ENCODE measurements at places on chromosomes 5 and 9. TPM values are rescaled to one million over a fixed set of nuclear protein-coding genes. Genes with fewer than 3 reads are reported as not detected.
A peak's percentile ranks its signal among the peaks of the same experiment; 100 is the strongest.

DNA sequence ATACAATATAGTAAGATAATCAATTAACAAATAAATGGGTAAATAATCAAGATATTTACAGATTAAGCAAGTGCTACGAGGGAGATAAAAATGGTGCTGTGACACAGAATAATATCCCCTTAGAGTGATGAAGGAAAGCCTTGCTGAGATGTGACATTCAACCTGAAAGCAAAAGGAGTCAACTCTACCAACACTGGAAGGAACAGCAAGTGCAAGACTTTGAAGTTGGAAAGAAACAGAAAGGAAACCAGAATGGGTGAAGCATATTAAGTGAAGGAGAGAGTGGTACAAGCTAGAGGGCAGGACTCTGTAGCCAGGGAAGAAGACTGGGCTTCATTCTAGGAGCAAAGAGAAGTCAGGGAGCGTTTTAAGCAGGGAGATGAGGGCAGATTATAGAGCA is 12.2 kb upstream of the MEGF9 start:
- no peak for DNase-seq

DNA sequence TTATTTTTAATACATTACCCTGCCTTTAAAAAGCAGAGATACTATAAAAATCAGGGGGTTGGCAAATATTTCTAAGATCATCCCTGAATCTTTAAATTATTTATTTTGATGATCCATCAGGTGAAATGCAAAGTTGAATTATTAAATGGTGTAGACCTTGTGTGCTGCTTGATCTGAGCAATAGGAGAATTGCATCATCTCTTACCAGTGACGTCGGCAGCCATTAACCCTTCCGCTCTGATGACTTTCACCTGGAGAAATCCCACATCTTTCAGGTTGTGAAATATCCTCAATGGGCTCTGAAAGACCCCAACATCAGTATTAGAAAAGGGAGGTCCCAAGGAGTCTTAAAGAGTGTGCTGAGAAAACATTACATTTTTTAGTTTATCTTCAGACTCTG is 270.2 kb downstream of the SLF1 start:
- no peak for DNase-seq

DNA sequence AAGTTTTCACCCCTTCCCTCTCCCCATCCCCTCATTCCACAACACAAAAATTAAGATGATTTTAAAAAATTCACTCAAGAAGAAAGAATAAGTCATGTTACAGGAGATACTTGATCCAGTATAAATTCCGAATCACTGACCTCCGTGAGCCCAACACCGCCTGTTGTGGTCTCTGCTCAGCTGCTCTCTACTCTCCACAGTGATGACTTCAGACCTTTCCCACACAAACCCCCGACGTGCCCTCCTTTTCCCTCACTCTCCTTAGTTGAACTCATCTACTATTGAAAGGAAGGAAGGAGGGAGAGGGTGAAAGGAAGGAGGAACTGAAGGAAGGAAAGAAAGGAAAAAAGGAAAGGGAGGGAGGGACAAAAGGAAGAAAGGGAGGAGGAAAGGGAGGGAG is 55.1 kb downstream of the ZNF354C start:
- DNase-seq = no peak

- DNase-seq = no peak
Measured at GRCh38 chr9:124414612-124415011, 630 bp downstream of the PSMB7 start.

DNA sequence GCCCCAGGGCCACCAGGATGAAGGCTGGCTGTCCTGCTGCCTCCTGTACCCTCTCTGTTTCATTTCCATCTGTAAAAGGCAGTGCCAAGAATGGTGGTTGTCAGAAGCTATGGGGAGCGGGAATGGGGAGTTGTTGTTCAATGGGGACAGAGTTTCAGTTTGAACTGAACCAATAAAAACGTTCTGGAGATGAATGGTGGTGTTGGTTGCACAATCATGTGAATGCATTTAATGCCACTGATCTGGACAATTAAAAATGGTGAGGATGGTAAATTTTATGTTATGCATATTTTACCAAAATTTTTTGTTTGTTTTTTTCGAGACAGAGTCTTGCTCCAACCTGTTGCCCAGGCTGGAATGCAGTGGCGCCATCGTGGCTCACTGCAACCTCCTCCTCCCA is 58.1 kb downstream of the PTPDC1 start:
- no peak for DNase-seq

- no peak for DNase-seq
Measured at GRCh38 chr5:167850911-167851310, 440.5 kb upstream of the WWC1 start.

DNA sequence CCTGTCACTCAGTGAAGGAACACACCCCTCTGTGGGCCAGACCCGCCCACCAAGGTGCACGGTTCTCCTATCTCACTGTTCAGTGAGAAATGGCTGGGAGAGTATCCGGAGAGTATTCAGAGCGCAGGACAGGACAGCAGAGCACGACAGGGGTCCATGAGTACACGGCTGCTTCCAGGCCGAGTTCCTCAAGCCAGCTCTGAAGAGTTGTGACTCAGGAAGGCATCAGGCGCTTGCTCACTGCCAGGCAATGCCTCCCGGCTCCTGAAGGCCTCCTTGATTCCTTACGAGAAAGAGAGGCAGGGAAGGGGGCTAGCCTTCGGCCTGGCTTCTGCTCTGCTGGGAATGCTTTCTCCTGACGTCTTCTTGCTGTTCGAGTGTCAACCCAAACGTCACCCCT is 132.1 kb upstream of the PPP1R26 start:
- DNase-seq = no peak

DNA sequence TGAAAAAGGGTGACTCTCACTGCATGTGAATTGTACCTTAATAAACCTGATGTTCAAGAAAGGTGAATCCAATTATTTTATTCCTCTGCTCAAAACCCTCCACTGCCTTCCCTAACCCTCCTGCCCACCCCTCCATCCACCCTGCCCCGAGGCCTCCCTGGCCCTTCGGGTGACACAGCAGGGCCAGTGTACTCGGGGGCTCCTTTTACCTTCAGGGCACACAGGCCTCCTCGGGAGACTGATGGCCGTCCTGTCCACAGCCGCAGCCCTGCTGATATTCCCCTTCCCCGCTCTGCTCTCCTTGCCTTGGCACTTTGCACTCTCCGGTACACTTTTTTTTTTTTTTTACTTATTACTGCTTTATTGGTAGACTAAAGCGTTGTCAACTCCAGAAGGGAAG is 234.0 kb downstream of the CACNA1B start:
- DNase-seq = no peak

GRCh38 chr5:77454123-77454522 is 38.0 kb downstream of the WDR41 start:
- no peak for DNase-seq

- DNase-seq = no peak
Measured at GRCh38 chr9:98627296-98627695, 81.4 kb downstream of the GABBR2 start.

DNA sequence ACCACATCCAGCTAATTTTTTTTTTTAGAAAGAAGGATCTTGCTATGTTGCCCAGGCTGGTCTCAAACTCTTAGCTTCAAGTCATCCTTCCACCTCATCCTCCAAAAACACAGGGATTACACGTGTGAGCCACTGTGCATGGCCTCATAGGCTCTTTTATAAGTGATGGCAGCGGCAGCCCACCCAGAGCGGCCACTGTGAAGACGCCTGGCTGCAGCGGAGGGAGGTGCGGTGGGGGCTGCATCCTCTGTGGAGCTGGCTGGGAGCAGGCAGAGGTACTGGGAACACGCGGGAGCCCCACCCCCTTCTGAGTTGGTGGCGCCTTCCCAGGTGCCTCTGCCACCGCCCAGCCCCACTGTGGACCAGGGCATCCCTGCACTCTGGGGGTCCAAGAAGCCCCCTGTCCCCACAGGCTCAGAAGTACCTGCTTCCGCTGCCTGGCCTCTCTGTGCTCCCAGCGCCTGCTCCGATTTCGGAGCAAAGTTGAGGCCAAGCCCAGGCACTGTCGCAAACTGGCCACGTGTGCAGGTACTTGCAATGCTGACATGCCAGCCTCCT is 16.9 kb upstream of the ECPAS start:
- no peak for DNase-seq

- DNase-seq = no peak
Measured at GRCh38 chr5:7391814-7392692, 3.9 kb upstream of the ADCY2 start.

DNA sequence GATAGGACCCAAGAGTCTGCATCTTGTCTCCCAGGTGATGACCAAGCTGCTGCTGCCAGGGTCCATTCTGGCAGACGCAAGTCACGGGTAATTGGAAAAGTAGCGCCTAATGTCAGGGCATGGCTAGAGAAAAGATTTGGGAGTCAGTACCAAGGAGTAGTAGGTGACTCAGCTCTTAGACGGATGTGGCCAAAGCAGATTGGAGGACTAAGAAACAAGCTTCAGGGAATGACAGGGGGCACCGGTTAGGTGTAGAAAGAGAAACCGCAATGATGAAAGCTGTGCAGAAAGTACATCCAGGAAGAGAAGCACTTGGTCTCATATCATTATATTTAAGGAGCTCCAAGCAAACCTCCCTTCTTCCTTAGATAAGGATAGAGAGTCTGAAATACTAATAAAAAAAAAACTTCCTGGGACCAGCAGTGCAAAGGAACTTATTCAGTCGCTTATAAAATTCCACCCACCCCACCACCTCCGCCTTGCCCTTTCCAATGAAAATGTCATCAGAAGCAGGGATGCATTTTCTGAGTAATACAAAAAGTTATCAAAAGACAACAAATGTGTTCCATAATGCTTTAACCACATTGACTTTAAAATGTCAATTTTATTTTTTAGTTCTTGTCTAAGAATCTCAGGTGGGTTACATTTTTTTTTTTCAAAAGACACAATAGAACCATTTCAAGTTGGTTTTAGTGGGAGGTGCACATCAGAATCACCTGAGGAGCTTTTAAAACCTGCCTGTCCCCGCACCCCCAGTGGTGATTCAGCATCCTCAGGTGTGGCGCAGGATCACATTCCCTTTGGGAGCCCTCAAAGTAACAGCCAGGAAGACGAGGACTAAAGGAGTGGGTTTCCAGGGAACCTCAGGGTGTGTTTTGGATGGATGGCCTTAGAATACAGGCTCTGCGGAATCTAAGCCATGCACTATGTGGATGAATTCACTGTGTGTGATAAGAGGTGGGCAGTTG is 31.2 kb downstream of the PTPN3 start:
- DNase-seq = no peak

DNA sequence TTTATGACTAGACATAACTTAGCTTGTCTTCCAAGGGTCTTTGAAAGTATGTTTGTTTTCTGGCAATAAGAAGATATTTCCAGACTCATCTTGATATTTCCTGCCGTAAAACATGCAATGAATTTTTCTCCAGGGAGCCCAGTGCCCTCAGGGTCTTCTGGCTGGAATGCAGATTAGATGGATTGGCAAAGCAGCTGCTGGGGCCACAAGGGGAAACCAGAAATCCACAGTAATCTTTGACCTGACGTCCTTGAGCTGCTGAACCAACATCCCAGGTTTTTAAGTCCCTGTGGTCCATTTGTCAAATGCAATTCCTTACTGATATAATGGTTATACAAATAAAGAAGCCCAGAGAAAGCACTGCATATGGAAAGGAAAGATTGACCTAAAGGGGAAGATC is 93.0 kb downstream of the THBS4 start:
- no peak for DNase-seq

- peak; percentile 69 for DNase-seq
Measured at GRCh38 chr5:120465436-120465961, 1.4 kb downstream of the PRR16 start.

DNA sequence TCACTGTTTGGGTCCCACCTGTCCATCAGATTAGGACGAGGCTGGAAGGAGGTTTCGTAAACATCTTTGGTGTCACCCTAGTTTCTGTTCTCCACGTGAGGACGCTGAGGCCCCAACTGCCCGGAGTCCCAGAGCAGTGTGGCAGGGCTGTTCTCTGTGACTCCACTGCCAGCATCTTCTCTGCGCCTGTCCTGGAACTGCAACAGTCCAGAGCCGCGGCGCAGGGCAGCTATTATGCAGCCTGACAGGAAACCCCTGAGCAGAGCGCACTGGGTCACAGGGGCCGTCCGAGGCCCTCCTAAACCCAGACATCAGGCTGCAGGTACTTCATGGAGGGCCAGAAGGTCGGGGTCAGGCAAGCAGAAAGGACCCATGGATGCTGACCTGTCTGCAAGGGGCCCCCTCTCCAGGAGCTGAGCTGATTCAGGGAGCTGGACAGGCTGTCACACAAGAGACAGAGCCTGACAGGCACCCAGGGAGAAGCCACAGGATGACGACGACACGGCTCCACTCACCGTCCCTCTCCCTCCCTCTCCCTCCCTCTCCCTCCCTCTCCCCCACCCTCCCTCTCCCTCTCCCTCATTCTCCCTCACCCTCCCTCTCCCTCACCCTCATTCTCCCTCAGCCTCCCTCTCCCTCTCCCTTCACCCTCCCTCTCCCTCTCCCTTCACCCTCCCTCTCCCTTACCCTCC is 31.7 kb downstream of the DBH start:
- DNase-seq = no peak

DNA sequence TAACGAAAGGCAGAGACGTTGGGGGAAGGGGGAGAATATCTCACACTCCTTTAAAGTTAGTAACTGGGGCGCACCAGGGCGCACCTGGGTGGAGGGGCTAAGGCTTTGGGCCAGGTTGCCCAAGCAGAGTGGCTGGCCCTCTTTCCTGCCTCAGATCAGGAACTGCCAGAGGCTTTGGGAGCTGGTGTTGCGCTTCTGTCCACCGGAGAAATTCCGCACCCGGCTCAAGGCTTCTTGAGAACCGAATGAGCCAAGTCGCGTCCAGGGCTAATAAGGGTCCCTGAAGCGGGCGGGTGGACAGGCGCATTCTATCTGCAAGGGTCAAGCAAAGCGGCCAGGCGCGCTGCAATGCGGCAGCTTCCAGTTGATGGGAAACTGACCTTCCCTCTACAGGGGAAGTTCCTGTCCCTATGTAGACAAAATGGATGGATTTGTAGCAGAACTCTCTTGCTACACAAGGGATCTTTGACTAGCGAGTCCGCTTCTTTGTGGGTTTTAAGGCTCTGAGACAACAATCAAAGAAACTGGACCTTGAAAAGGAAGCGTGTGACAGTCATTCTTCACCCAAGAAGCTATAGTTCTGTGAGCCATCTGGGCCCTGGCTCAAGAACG is 5.5 kb downstream of the PAX5 start:
- no peak for DNase-seq

Gene UTP15
- 7.6 TPM for total RNA-seq

Gene AGXT2
- total RNA-seq = not detected

Gene INSYN2B
- 0.34 TPM for total RNA-seq

Gene ANKRD18B
- not detected for total RNA-seq

Gene KIF2A
- 45.0 TPM for total RNA-seq

Gene C5orf46
- not detected for total RNA-seq

Gene KCNV2
- total RNA-seq = not detected

Gene SHB
- total RNA-seq = 7.3 TPM

Gene GPBP1
- total RNA-seq = 122 TPM

Gene OCLN
- 3.9 TPM for total RNA-seq

Gene PITX1
- total RNA-seq = 0.97 TPM

Measured in uterus (tissue), 4 donors.